Spinal cord (tissue), 10 donors: ENCODE measurements at places on chromosomes 6 and 20.

DNA sequence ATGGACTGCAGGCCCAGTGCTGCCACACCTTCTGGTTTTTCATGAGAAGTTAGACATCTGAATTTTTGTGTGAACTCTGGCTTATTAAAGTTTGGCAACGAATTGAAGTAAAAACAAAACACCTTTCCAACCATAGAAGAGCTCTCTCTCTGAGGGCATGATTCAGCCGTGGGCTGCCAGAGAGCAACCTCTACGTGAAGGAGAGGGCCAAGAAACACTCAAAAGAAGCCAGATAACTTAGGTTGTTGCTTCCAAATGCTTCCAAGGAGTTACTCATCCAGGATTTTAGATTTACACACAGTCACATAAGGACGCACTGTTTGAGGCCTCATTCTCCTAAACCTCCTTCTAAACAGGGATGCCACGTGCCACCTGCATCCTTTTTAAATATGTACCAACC lies 65.5 kb downstream of the NRN1 start:
- DNase-seq, result no peak

DNA sequence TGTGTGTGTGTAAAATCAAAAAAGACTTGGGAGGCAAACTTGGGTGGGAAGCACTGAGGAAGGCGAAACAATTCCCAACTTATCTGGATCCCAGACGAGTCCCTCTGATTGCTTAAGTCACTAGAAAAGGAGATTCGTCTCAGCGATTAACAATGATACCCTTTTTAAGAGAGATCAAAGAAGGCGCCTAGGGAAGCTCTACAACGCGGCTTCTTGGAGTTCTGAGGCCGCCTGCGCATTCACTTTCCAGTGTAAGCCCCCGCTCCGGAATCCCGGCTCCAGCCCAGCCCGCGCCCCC lies 8.7 kb upstream of the TBX18 start:
- no peak for DNase-seq

DNA sequence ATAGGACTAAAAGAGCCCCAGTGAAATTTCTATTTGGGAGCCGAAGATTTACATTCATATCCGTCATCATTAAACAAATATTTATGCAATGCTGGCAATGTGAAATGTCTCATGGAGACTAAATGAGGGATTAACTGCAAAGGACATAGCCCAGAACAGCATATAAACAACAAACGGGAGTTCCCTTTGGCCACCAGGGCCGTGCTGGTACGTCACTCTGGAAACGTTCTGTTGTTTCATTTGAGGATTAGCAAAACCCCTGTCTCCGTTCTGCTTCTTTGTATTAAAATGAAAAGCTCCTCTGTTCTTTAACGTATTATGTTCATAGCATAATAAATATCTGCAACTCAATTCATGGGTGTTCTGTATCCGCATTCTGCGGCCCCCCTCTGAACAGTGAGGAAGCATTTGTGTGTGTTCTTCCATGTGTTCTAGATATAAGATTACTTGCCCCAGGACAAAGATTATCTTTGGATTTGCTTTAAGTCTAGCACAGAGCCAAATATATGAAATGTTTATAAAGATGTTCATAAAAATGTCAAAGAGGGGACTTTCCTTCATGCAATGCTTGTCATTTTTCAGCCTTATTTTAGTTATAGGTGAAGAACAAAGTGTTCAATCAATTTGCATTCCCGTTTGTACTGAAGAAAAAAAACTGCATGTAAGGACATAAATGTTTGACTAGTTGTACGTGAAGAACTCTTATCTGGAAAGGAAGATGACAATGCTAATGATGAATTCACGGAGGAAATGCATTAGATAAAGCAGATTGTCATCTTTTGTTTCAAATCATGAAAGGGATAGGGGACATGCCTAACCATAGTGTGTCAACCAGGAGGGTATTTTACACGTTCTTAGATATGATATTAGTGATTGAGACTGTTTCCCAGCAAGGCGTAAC lies 90.0 kb upstream of the TNFAIP3 start:
- no peak for DNase-seq

DNA sequence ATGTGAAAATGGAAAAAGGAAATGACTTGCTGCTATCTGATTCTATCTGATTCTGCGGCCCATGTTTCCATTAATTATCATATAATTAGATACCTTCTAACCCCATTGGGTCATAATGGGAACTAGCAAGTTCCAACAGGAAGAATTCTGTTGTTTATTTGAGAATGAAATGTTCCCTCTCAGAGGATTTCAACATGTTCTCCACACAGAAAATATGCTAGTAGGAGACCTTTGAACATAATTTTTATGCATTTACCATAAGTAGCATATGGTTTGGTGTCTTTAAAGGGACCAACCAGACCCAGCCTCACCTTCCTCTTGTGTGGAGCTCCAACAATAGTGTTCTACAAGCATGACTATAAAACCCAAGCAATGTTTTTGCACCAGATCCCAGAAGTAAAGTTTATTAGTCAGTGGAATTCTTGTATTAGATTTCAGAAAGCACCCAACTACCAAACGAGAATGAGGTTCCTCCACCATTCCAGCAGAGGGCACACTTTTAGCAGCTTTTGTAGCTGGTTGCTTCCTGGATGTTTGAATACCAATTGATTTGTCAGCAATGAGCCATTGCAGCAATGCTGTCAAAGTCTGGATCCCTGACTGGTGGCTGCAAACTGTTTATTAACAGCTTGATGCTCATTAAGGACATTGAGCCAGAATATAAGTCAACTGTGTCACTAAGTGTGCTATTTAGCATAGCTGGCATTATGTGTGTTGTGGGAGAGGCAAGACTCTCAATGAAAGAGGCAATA lies 143.6 kb upstream of the GJE1 start:
- peak; percentile 6 for DNase-seq

- DNase-seq, result no peak
Measured at GRCh38 chr20:2285193-2285592, 10.6 kb upstream of the TGM3 start.

DNA sequence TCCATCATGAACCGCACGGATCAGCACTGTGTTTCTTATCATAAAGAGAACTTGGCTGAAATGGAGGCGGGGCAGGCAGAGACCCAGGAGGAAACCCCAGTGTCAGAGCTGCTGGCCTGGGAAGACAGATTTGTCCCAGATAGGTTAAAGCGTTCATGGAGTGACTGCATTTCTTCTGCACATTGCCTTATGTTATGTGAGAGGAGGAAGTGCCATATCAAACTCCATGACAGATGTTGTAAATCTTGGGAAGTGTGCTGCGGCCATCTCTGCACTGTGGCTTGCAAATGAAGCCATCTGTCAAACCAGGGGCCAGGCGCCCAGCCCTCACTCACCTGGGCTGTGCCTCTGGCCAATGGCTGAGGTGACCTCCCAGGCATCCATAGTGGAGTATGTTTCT lies 163.0 kb downstream of the SLC24A3 start:
- no peak for DNase-seq

- no peak for DNase-seq
Measured at GRCh38 chr6:38180586-38180985, 361.1 kb downstream of the ZFAND3 start.

GRCh38 chr6:13059026-13059425 lies 269.3 kb downstream of the TBC1D7 start:
- no peak for DNase-seq

DNA sequence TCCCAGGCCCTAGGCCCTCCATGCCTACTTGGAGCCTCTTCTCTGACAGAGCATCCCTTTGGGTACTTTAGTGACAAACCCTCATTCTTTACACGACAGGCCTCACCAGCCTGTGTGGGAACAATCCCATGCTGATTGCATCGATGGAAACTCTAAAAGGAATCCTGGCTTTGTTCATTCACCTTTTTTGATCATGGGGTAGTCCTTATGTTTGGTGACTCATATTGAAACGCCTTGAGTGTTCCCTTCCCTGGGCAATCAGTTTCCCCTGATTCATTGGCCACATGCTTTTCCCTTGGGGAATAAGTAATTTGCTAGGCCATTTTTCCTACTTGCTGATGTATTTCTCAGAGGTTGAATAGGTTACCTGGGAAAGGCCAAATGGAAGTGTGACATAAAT lies 14.7 kb upstream of the TNFAIP3 start:
- no peak for DNase-seq
